ENCODE measurements at places on chromosomes 16 and 17. TPM values are rescaled to one million over a fixed set of nuclear protein-coding genes. Genes with fewer than 3 reads are reported as not detected.

Gene TAC4
- total RNA-seq, result not detected

Gene SLFN13
- 0.85 TPM for total RNA-seq

Gene TMC7
- not detected for total RNA-seq

Gene SAMD14
- total RNA-seq, result 3.2 TPM

Gene CA7
- total RNA-seq, result not detected

Gene PRR15L
- total RNA-seq, result not detected

Gene ABCC6
- total RNA-seq, result 0.09 TPM
